Gastrocnemius medialis (tissue), 4 donors: ENCODE measurements at places on chromosomes 2 and 18. TPM values are rescaled to one million over a fixed set of nuclear protein-coding genes. Genes with fewer than 3 reads are reported as not detected.

RMDN2 gene
- total RNA-seq, result 6.3 TPM

DNA sequence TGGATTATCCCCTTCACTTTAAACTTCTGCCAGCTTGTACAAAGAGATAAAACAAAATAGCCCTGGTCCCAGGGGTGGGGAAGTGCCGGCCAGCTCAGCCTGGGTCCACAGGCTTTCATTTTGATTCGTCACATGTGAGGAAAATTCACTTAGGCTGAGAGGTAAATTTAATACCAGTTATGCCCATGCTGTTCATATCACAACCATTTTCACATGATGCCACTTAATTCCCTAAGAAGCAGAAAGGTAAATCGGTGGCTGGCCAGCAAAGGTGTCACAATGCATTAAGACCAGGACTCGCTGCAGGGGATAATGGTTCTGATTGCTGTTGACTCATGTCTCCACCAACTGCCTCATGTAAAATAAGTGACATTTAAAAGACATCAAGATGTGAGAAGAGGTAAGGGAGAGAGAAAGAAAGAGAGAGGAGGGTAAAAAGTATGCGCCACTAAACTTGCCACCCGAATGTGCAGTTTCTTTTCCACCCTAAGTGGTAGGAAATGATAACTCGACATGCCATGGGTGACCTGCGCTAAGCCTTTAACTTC lies 261.0 kb upstream of the SIX3 start:
- H3K27me3 ChIP-seq, result no peaks in the 10 kb centered on the region
- H3K36me3 ChIP-seq, result no peaks in the 10 kb centered on the region
- DNase-seq, result no peak
- H3K4me3 ChIP-seq, result no peak overlapping the region
- no peak overlapping the region for H3K27ac ChIP-seq
- H3K4me1 ChIP-seq, result peaks cover 22% of the 10 kb centered on the region

SERPINB2 gene
- not detected for total RNA-seq

DNA sequence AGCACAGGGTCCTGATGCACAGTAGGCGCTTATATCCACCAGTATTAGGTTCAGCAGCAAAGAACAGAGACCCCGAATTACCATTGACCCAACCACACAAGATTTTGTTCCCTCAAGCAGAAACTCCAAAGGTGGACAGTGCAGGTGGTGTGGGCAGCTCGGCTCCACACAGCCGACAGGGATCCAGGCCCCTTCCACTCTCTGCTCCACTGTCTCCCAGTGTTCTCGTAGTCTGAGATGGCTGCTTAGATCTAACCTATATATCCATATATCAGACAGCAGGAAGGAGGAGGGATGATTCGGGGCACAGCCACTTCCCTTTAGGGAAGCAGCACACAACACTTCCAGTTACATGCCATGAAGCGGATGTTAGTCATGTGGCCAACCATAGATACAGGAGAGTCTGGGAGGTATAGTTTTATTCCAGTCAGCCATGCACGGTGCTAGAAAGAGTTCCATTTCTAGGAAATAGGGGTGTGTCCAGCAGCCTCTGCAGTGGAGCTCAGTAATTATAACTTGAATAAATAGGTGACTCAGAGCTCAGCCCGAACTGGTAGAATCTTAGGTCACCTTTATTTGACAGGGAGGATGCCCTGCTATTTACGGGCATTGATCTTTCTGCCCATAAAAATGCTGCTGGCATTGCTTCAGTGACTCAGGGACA lies 158.9 kb downstream of the TWIST2 start:
- no peak for DNase-seq
- H3K4me3 ChIP-seq, result no peak overlapping the region
- H3K27ac ChIP-seq, result no peak overlapping the region
- no peaks in the 10 kb centered on the region for H3K4me1 ChIP-seq
- H3K27me3 ChIP-seq, result peaks cover 63% of the 10 kb centered on the region

ASB18 gene
- total RNA-seq, result 0.16 TPM

- no peak overlapping the region for H3K4me3 ChIP-seq
- no peak for DNase-seq
- H3K4me1 ChIP-seq, result no peaks in the 10 kb centered on the region
Observed at GRCh38 chr2:8574196-8575037, 107.4 kb upstream of the ID2 start.

CFAP53 gene
- total RNA-seq, result 1.3 TPM

DNA sequence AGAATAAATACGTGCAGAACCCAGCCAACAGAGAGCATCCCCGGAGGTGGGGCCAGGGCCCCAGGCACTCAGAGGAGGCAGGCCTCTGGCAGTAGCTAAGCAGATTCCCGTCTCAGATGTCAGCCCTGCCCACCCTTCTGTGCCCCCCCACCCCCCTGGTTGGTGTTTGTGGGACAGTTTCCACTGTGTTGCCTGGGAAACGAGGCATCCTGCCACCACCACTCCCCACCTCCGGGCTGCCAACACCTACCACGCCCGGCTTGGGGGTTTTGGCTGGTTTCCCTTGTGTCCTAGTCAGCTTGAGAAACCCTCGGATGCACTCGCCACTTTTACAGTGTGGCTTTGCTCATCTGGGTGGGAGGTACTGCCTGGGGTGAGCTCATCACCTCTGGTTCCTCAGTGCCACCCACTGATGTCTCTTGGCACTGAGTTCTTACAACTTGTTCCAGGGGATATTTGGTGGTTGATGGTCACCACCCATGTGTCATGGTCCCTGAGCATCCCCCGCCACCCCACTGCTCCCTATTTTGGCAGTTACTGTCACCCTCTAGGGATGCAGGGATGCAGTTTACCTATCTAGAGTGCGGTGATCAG lies 72.4 kb upstream of the YWHAQ start:
- H3K36me3 ChIP-seq, result no peaks in the 10 kb centered on the region
- H3K27me3 ChIP-seq, result no peaks in the 10 kb centered on the region
- DNase-seq, result no peak

- no peak for DNase-seq
- H3K27ac ChIP-seq, result no peak overlapping the region
- H3K27me3 ChIP-seq, result no peaks in the 10 kb centered on the region
- no peak overlapping the region for H3K4me3 ChIP-seq
Observed at GRCh38 chr2:239594772-239595608, 194.2 kb upstream of the HDAC4 start.

DNA sequence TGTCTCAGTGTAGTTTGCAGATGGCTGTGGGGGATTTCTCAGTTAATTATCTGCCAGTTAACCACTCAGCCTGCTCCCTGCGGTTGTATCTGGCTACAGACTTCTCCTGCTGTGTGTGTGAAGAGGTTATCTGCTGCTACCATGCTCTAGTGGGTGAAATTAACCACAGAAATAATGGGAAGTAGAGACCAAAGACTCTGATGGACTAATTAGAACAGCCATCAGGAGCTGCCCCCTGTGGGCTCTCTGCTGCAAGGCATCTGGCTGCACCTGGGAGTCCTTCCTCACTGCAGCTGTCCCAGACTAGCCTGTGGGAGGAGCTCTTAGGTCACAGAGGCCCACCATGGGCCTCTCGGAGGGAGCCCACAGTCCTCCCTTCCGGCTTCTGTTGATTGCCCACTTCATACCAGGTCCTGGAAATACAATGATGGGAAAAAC lies 66.6 kb downstream of the CTIF start:
- H3K36me3 ChIP-seq, result no peaks in the 10 kb centered on the region
- no peak for DNase-seq
- H3K27me3 ChIP-seq, result no peaks in the 10 kb centered on the region

GRCh38 chr2:226782092-226782713 lies 17.4 kb downstream of the IRS1 start:
- DNase-seq, result no peak
- peak overlapping the region; percentile 63 for H3K27ac ChIP-seq
- H3K36me3 ChIP-seq, result no peaks in the 10 kb centered on the region
- peaks cover 34% of the 10 kb centered on the region for H3K4me1 ChIP-seq
- no peak overlapping the region for H3K4me3 ChIP-seq
- H3K27me3 ChIP-seq, result no peaks in the 10 kb centered on the region

GRCh38 chr2:205070889-205071288 lies 525.6 kb downstream of the PARD3B start:
- H3K27ac ChIP-seq, result no peak overlapping the region
- no peak for DNase-seq
- H3K4me3 ChIP-seq, result no peak overlapping the region
- no peaks in the 10 kb centered on the region for H3K27me3 ChIP-seq
- no peaks in the 10 kb centered on the region for H3K36me3 ChIP-seq

DNA sequence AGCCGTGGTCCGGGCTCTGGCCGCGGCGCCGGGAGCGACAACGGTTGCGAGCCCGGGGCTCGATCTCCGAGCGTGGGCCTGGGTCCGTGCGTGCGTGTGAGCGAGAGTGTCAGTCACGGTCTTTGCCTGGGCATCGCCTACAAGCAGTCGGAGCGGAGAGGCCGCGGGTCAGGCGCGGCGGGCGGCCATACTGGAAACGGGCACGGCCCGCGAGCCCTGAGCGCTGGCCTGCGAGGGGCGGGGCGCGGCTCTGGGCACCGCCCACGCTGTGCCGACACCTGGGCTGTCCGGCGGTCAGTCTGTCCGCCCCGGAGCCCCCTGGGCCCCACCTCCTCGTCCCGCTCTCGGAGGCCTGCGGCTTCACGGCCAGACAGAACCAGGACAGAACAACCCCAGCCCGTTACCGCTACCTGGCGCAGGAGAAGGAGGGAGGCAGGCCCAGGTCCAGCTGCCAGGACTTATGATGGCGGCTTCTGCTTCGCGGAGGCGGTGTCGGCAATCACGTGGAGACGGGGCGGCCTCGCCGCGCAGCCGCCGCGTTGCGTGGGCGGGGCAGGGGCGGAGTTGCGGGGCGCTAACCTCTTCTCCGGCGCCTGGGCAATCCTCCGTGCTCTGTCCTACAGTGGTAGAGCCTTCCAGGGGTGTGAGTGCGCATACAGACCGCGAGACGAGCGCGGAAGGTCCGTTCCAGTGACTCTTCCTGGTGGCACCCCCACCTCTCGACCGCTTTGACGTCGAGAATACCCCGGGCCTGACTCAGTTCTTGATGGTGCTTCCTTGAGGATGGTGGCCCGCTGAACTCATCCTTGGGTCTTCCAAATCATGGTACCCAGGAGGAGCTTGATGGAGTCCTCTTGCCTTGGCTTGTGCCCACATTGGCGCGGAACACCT lies at the start of gene TMEM131:
TSS of gene TMEM131 (minus strand) at position 215 of the 891 bp plus-strand sequence. CDS start 286 bp downstream, outside the sequence.
- H3K27me3 ChIP-seq, result no peaks in the 10 kb centered on the region
- peaks cover 36% of the 10 kb centered on the region for H3K4me1 ChIP-seq
- peak within 1 kb of the TSS; percentile 72 for H3K4me3 ChIP-seq
- DNase-seq, result peak; percentile 91
- peak within 1 kb of the TSS; percentile 94 for H3K27ac ChIP-seq
- no peaks in the 10 kb centered on the region for H3K36me3 ChIP-seq

DNA sequence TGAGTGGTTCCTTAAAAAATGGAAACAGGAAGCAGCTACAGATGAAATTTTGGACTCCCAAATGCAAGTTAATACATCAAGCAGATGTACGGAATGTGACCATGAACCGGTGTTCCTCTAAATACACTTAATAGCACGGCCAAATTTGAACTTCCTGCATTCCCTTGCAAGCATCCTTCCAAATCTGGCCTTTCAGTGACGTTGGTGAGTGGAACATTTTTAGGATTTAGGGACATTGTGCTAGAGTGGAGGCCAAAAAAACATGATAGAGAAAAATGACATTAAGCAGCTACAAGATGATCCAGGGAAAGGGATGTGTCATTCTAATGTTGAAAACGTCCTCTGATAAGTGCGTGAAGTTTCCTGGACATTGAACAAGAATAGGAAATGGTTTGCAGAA lies 62.1 kb downstream of the CTAGE1 start:
- H3K36me3 ChIP-seq, result no peaks in the 10 kb centered on the region
- H3K4me3 ChIP-seq, result no peak overlapping the region
- no peak overlapping the region for H3K27ac ChIP-seq
- no peaks in the 10 kb centered on the region for H3K4me1 ChIP-seq
- DNase-seq, result no peak
- H3K27me3 ChIP-seq, result peaks cover 2% of the 10 kb centered on the region

CNDP1 gene
- total RNA-seq, result not detected

MAP2 gene
- 1.8 TPM for total RNA-seq

GRCh38 chr2:230868947-230869913 lies 4.5 kb downstream of the ITM2C start:
- H3K27ac ChIP-seq, result no peak overlapping the region
- no peaks in the 10 kb centered on the region for H3K36me3 ChIP-seq
- peaks cover 9% of the 10 kb centered on the region for H3K4me1 ChIP-seq

DNA sequence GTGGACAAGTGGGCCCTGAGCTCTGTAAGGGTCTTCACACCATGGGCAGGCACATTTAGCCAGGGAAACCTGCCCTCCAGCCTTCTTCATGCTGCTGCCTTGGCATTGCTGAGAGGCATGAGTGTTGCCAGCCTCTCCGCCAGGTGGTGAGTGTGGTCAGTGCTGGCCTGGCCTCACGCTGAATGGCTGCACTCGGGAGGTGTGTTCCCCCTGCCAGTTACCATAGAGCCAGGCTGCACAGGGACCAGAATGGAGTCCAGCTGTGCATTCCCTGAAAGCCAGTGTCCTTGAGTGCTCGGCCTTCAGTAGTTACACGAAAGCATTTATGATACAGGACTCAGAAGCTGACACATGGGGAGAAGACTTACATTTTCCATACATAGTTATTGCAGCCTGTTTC lies 139.7 kb downstream of the ATP9B start:
- peak overlapping the region; percentile 38 for H3K27ac ChIP-seq
- no peaks in the 10 kb centered on the region for H3K27me3 ChIP-seq
- no peaks in the 10 kb centered on the region for H3K36me3 ChIP-seq
- peak; percentile 73 for DNase-seq

GRCh38 chr2:226429476-226429875 lies 370.1 kb downstream of the IRS1 start:
- no peaks in the 10 kb centered on the region for H3K36me3 ChIP-seq
- no peak for DNase-seq
- no peaks in the 10 kb centered on the region for H3K27me3 ChIP-seq
- peaks cover 15% of the 10 kb centered on the region for H3K4me1 ChIP-seq

DNA sequence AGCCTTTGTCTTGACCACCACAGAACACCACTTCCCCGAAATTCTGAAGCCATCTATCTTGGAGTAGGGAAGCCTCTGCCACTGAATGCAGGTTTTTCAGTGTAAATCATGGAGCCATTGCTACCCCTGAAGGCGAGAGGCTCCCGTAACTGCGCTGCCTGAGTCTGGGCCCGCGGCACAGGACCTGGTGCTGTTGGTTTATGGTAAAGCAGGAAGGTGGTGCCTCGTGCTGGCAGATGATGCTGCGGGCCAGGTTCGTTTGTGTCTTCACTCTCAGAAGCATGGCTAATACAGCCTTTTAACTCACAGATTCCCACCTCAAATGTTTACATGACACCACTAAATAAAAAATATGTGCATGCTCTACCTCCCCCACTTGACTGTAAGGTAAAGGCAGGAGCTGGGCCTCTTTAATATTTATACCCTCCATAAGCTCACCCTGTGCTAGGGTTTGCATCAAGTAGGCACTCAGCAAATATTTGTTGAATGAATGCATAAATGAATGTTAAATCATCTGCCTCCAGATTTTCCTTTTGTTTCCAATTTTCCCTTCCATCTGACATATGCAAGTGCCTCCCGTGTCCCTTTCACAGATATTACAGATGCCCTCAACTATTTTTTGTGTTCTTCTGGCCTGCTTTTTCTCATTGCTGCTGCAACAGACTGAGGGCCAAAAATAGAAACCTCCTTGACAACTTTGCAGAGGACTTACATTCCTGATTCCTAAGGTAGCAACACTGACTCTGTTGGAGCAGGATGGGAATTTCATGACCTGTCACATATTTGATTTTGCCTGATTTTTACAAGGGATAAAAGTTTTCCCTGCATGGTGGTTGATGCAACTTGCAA lies 83.5 kb upstream of the CPO start:
- DNase-seq, result no peak
- H3K27me3 ChIP-seq, result no peaks in the 10 kb centered on the region
- no peak overlapping the region for H3K4me3 ChIP-seq
- no peak overlapping the region for H3K27ac ChIP-seq
- no peaks in the 10 kb centered on the region for H3K36me3 ChIP-seq

MSGN1 gene
- not detected for total RNA-seq

CNGA3 gene
- not detected for total RNA-seq
